ENCODE measurements at places on chromosomes 3 and 15.

DNA sequence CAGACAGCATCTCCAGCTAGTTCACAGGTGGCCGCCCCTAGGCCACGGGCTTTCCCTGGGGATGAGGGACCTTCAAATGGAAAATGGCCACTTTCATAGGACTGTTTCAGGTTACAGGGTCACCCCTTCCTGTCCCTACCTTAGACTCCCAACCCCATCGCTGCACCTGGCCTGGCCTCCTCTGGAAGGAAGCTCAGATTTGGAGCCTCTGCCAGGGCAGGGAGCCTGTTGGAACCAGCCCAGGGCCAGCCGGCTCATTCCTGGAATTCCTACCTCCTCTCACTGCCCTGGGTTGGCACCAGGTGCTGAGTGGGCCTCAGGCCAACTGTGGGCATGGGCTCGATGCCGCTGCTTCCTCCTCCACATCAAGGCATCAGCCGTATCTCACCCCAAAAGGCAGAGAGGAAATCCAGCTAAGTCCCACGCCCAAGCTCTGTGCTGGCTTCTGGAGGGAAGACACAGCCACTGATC lies 42.2 kb downstream of the KLHL25 start:
- DNase-seq: peak; percentile 16

DNA sequence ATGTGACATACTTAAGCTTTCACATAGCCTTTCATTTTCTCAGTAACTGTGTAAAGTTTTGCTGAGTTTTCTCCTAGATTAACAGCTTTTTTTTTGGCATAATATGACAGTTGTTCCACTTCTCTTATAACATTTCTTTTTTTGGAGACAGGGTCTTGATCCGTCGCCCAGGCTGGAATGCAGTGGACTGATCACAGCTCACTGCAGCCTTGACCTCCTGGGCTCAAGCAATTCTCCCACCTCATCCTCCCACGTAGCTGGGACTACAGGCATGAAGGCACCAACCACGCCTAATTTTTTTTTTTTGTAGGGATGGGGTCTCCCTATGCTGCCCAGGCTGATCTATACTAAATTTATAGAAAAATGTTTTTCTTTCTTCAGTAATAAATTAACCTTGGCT lies 30.1 kb downstream of the DLG1 start:
- DNase-seq: no peak

DNA sequence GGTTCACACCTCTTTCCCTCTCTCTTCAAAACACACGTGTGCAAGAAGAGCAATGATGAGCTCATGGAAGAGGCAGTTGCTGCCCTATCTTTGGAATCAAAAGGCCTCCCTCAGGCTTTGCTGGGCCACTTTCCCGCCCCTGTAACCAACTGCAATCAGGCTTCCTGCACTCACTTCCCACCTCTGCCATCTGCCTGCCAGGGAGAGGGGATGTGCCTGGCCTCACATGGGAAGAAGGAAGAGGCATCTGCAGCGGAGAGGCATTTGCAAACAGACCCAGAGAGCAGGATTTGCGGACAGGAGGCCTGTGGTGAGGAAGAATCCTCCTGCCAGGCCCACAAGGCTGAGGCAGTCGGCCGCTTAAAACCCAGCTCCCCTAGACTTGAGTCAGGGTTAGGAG lies 175.6 kb upstream of the ATP10A start:
- no peak for DNase-seq

DNA sequence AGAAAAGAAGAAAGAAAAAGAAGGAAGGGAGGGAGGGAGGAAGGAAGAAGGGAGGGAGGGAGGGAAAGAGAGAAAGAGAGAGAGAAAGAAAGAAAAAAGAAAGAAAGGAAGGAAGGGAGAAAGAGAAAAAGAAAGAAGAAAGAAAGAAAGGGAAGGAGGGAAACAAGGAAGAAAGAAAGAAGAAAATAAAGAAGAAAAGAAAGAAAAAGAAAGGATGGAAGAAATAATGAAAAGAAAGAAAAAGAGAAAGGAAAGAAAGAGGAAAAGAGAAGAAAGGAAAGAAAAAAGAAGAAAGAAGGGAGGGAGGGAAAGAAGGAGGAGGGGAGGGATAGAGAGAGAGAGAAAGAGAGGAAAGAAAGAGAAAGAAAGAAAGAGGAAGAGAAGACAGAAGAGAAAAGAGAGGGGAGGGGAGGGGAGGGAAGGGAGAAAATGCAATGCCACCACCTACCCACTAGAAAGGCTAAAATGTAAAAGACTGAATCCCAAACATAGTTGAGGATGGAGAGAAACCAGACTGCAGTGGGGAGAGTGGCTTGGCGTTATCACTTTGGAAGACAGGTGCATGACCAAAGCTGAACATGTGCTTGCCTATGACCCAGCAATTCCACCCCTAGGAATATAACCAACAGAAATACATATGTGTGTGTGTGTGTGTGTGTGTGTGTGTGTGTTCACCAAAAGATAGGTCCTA lies 66.9 kb upstream of the KLF13 start:
- no peak for DNase-seq

DNA sequence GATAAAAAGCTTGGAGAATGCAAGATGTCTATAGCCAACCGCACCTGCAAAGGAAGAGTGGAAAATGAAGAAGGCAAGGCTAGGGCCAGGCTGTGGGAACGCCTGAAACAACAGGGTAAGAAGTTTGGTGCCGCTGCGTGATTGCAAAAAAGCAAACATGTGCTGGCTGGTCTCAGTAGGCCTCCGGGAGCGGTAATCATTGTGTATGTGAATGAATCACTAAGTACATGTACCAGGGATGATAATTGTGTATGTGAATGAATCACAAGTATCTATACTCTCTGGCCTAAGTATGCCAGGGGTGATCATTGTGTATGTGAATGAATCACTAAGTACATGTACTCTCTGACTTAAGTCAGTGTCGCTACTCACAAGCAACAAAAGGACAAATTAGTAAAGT lies 40.3 kb upstream of the PARL start:
- DNase-seq: no peak

All from cortex of kidney (tissue), 1 donor.